Stimulated activated CD8-positive, alpha-beta memory T cell treated with anti-CD3 and anti-CD28 coated beads, Interleukin-12 subunit alpha, Interleukin-12 subunit beta, amount 100 ng/mL, for 1 hour (primary cell): ENCODE measurements at places on chromosomes 2 and 18.

GRCh38 chr2:39313575-39313974, 69.8 kb upstream of the CDKL4 start:
- DNase-seq: no peak

- no peak for DNase-seq
These were observed 631.8 kb upstream of the RAB6C start for GRCh38 chr2:129347486-129348217.

- no peak for DNase-seq
These were observed 215.6 kb upstream of the TNP1 start for GRCh38 chr2:217075268-217076057.

- DNase-seq: no peak
These were observed 178.0 kb downstream of the ASXL3 start for GRCh38 chr18:33755931-33756560.

DNA sequence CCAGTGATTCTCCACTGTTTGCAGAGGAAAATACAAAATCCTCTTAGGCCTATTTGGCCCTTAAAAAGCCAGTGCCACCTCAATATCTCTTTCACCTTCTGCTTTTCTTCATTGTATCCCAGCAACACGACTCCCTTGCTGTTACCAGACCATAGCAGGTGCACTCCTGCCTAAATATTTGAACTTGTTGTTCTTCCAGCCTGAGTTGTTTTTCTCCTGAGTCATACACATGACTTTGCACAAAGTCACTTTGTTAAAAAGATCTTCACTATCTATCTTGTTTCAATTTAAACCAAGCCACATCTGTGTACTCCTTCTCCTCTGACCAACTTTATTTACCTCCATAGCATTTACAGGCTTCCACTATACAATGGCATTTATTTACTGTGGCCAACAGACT, 103.6 kb downstream of the LRRTM4 start:
- DNase-seq: no peak

DNA sequence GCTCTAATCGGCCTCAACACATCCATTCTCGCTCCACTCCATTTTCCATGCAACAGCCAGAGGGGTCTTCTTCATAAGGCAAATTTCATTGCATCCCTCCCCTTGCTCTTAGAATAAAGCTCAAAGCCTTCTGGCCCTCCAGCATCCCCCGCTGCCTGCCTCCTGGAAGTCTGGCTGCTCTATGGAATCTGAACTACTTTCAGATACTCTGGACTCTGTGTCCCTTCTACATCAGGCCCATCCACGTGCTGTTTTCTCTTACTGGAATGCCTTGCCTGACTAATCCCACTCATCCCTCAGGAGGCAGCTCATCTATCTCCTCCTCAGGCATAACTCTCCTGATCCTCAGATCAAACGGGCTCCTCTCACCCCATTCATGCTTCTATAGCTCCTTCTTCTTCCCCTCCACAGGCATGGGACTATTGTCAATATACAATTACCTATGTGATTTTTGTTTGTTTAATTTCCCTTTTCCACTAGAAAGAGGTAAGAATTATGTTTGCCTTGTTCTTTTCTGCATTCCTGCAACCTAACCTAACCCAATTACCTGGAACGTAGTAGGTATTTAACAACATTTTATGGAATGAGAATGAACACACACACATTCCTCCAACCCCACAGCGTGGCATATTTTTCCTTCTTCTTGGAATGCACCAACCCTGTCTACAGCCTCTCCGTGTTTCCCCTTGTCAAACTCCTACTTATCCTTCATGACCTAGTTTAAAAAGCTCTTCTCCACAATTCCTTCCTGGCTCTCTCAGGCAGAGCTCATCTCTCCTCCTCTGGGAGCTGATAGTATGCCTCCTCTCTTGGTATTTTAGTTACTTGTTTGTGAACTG, 49.5 kb downstream of the LBH start:
- DNase-seq: no peak

- DNase-seq: no peak
These were observed 12.2 kb downstream of the ROCK1 start for GRCh38 chr18:21099442-21099841.

DNA sequence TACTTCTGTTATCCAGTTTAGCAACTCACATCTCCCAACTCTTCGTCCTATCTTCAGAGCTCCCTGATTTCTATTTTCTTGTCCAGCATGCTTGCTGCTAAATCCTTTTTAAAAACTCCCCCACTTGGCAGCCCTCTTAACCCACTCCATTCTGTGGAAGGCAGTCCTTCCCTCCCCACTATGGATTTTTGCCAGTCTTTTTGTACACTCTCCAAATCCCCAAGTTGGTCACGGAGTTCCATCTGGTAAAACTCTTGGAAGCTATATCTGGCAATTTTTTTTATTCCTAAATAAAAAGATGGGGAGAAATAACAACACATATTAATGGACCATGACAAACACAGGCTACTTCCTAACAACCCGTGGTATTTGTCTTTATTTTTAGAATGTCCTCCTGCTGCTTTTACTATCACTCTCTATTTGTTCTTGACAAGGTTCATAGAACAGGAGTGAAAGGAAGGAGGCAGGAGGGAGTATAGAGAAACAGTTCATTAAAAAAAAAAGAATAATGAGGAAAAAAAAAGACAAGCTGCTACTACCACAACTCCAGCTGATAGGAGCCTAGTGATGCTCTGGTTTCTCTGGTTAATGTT, 120.0 kb upstream of the THSD7B start:
- no peak for DNase-seq

DNA sequence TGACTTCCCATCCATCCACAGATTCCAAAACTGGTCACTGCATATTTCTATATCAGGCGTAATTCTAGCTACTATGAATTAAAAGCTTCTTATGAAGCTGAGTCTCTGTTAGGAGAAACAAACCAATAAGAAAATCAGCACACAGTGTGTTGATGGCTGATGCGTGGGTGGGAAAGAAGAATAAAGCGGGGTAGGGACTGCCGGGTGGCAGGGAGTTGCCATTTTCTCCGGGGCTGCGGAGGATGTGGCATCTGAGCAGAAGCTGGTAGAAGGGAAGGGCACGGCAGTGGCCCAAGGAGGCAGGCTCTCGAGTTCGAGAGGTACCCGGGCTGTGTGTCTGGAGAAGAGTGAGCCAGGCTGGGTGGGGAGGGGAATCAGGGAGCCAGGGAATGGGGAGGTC, 48.6 kb upstream of the CHMP1B start:
- DNase-seq: no peak

GRCh38 chr2:154623819-154624218, 74.7 kb upstream of the KCNJ3 start:
- DNase-seq: no peak

DNA sequence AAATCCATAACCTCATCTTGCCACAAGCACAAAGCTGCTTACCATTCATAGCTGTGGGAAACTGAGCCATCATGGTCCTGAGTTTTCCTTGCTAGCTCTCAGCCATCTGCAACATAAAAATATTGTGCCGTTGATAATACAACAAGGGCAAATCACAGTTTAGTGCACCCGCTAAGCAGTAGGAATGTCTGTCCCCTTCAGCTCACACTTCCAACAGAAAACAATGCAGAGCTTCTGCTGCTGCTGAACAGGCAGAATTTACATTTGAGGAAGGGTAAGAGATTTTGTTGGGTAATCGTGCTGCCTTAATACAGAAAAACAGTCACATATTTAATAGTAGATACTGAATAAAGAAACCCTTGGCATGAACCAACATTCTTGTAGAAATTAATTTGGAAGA, 32.3 kb downstream of the ITSN2 start:
- DNase-seq: no peak

DNA sequence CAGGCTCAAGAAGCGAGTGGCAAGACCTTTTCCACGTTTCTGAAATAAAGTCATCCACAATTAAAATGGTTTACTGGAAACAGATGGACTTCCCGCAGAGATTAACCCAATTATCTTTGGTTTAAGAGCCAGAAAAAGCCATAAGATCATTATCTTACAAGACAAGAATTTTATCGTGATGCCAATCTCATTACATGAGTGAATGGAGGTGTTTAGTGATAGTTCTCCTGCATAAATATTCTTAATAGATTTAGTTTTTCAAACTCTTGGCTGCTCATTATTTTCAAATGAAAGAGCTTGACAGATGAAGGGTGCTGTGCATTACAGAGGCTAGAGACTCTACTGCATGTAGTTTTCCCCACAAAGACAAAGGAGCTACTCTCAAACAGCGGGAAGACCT, 1028.4 kb upstream of the PIK3C3 start:
- DNase-seq: no peak

- no peak for DNase-seq
These were observed 255.8 kb downstream of the GLI2 start for GRCh38 chr2:120991441-120991840.

DNA sequence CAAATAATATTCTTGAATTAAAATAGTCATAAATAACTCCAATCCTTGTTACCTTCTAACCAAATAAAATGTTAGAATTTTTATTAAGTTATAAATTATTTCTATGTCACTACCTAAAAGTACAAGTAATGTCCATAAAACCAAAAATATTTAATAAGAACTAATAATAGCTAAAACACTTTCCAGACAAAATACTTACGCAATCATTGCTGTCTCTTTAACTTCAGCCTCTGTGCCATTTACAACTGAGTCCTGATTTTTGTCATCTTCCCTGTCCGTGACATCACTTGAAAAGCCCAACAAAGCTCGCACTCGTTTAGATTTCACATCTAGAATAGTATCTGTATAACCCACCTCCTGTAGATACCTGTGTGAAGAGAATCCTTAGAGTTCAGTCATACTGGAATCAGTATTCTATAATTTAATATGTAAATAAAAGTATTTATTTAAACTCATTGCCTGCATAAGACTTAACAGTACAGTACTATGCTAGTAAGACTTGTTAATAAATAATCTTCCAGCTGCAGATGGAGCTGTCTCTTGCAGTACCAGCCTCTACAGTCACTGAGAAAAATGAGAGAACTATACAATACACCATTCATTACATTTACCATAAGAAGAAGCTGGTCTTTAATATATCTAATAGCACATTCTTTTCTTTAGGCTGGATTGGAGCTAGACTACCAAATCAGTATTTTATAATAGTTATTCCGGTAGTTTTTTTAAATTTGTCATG, 63.8 kb downstream of the STRN start:
- DNase-seq: no peak

DNA sequence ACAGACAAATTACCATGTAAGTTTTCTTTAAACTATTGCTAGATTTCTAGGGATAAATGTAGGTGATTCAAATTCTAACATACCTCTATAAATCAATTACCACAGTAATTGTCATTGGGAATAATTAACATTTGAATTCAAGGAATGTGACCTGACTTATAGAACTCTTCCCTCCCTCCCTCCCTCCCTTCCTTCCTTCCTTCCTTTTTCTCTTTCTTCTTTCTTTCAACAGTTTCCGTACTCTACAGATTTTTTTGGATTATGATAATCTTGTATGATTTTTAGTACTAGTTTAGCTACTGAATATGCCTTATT, 18.2 kb upstream of the FTCDNL1 start:
- no peak for DNase-seq

- no peak for DNase-seq
These were observed 34.1 kb downstream of the RAPH1 start for GRCh38 chr2:203500951-203501350.

GRCh38 chr2:167551416-167551815, 663.1 kb downstream of the XIRP2 start:
- no peak for DNase-seq

DNA sequence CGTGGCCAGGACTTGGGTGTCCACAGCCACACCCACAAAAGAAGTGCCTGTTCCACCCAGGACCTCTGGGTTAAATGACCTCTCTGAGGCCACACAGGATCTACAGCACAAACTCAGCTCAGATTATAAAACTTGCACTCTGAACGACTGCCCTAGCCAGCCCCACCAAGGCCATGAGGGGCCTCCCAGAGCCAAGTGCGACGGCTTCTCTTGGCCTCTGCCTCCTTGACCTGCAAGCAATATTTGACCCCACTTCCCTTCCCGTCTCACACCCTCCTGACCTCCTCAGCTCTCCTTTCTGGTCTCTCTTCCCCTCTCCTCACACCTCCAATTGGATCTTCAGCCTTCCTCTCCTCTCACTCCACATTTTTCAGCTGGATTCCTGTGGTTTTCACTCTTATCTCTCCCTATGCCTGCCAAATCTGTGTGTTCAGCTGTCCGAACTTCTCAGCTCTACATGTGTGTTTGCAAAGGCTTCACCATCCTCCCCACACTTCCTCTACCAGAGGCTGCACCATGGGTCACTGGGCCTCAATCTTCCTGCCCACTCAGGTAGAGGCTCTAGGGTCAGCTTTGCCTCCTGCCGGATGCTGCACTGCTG, 25.3 kb upstream of the STEAP3 start:
- DNase-seq: no peak

GRCh38 chr18:25873833-25874232, 216.6 kb downstream of the SS18 start:
- no peak for DNase-seq

- DNase-seq: no peak
These were observed 49.1 kb downstream of the LRPPRC start for GRCh38 chr2:43946685-43947084.

GRCh38 chr2:31581124-31581795, 522 bp upstream of the SRD5A2 start:
- no peak for DNase-seq

- no peak for DNase-seq
These were observed 366.3 kb downstream of the SS18 start for GRCh38 chr18:25724121-25724520.

- DNase-seq: no peak
These were observed 36.8 kb upstream of the CYP27C1 start for GRCh38 chr2:127256866-127257265.

- no peak for DNase-seq
These were observed 96.0 kb downstream of the RHOB start for GRCh38 chr2:20542746-20543468.

- no peak for DNase-seq
These were observed 60.6 kb downstream of the BCL2 start for GRCh38 chr18:63258749-63259566.

DNA sequence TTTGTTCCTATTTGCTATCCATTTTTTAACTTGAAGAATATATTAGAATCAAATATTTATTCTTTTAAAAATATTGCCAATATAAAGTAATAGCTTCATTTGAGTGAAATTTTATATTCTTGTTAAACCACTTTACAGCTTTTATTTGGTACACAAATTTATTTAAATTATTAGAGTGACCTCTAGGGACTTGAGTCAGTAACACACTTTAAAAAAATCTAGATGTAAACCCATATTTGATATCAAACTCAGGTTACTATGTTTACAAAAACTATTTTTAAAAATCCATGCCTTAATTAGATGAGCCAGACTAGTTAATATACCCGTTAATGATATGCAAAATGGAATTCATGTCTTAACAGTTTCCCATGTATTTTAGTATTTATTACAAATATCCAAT, 134.6 kb downstream of the MAP4K4 start:
- DNase-seq: no peak

- DNase-seq: no peak
These were observed 59.7 kb downstream of the POLE4 start for GRCh38 chr2:75018162-75018561.

- DNase-seq: no peak
These were observed 58.7 kb upstream of the LPIN2 start for GRCh38 chr18:3071676-3072075.

DNA sequence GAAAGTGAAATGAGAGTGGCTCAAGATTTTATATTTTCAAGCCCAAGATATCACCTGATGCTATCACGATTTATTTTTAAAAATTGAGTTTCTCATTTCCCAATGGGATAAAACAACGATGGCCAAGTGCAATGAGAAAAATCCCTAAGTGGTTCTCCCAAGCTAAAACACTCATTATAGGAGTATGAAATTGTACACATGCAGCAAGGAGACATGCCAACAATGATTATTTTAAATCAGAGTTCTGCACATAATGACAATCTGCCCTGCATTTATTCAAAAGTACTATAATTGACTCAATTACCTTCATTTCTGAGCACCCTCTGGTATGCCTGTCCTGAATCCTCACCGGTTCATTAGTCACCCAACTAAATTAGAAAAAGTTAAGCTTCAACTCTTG, 12.7 kb downstream of the CYTIP start:
- no peak for DNase-seq
